ENCODE measurements at places on chromosomes 7 and 10.

DNA sequence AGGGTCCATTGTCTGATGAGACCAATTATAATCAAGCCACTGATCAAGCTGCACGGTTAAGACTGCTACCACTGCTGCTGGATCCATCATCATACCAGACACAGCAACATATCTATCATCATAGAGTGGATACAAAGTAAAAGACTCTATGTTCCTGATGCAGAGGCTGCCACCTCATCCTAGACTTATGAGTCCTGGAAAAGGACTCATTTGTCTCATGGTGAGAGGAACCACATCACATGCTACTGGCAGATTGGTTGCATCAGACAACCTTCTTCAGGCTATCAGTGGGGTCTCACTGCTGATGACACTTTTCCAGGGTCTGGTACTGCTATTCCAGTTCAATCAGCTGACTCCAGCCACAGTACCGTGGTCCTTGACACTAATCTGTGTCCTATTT, 79.0 kb downstream of the ABI1 start:
- DNase-seq, result no peak

GRCh38 chr7:123769371-123769770, 20.6 kb upstream of the WASL start:
- DNase-seq, result no peak

GRCh38 chr7:71384094-71384493, 252.2 kb downstream of the GALNT17 start:
- DNase-seq, result peak; percentile 18

GRCh38 chr10:102581401-102581800, 62.9 kb upstream of the TRIM8 start:
- DNase-seq, result no peak

GRCh38 chr7:2930310-2931033, 86.4 kb upstream of the GNA12 start:
- no peak for DNase-seq

- DNase-seq, result no peak
Observed at GRCh38 chr7:130322615-130323014, 22.0 kb upstream of the CPA5 start.

- no peak for DNase-seq
Observed at GRCh38 chr7:18552316-18552916, 56.9 kb downstream of the HDAC9 start.

GRCh38 chr7:104160375-104160774, 47.4 kb downstream of the ORC5 start:
- DNase-seq, result no peak

GRCh38 chr10:98269435-98269912, 1.5 kb upstream of the LOXL4 start:
- peak; percentile 79 for DNase-seq

DNA sequence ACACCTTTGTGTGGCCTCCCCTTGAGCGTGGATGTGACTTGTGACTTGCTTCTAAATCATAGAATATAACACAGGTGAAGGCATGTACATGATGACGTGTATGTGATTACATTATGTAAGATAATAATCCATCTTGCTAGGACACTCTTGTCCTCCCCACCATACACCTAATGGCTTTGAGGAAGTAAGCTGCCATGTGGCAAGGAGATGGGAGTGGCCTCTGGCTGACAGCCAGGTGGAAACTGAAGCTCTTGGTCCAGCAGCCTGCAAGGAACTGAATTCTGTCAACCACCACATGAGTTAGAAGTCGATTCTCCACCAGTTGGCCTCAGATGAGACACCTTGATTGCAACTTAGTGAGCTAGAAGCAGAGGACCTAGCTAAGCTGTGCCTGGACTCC, 67.4 kb upstream of the ELN start:
- DNase-seq, result no peak

DNA sequence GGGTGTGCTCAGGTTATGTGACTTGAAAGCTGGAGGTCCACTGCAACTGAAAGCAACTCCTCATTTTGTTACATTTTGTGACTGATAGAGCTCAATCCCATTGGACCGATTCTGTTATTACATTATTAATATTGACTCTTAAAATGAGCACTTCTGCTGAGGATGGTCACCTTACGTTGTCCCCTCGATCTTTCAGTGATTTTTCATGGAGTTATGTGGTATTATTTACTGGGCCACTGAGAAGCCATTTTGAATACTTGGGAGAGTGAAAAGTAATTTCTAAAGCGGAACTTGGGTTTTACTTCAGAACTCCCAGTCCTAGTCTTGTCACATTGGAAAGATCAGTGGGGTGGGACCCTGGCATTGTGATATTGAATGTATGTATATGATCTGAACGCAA, 96.3 kb upstream of the FAM180A start:
- DNase-seq, result no peak

- DNase-seq, result no peak
Observed at GRCh38 chr10:1011696-1012095, 14.0 kb downstream of the IDI2 start.

DNA sequence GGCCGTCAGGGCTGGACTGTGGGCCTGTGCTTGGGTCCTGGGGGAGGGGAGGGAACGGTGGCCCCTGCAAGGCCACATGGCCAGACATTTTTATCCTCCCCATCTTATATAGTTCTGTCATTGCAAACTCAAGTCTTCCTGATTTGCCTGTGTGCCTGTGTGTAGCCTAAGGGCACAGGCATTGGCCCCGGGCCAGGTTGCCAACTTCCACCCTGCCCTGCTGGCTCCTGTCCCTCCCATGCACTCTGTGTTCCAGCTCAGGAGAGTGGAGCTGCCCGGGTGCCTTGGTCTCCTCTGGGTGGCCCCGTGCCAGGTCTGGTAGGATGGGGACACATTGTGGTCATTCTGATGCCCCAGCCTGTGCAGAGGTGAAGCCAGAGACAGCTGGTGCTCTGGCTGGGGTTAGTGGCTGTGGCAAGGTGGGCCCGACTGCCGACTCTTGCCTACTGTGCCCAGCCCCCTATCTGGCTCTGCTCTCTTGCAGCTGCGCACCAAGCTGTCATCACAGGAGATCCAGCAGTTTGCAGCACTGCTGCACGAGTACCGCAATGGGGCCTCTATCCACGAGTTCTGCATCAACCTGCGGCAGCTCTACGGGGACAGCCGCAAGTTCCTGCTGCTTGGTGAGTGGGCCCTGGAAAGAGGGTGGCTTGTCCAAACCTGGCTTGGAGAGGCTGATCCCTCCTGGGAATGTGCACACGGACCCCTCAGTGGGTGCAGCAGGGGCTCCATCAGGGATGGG, 14.8 kb downstream of the NACAD start:
- DNase-seq, result no peak

GRCh38 chr10:26468700-26469099, 30.6 kb downstream of the APBB1IP start:
- DNase-seq, result no peak

GRCh38 chr7:118626739-118627138, 402.2 kb downstream of the ANKRD7 start:
- DNase-seq, result no peak

- DNase-seq, result no peak
Observed at GRCh38 chr10:103885617-103886016, 30.2 kb upstream of the SH3PXD2A start.

- DNase-seq, result no peak
Observed at GRCh38 chr7:157436763-157437480, 100.1 kb downstream of the DNAJB6 start.

- DNase-seq, result no peak
Observed at GRCh38 chr7:149209518-149210269, 14.3 kb downstream of the ZNF282 start.

GRCh38 chr7:49635800-49636199, 137.6 kb upstream of the VWC2 start:
- no peak for DNase-seq

DNA sequence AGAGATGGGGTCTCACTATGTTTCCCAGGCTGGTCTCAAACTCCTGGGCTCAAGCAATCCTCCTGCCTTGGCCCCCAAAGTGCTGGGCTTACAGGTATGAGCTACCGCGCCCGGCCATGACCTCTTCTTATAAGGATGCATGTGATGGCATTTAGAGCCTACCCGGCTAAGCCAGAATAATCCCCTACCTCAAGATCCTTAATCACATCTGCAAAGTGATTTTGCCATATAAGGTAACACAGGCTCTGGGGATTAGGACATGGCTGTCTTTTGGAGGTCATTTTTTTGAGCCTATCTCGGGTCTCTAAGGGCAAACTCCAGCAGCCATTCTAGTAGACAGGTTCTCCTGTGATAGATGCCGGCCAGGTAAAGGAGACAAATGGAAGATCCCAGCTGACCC, 39.6 kb downstream of the GTF2IRD1 start:
- no peak for DNase-seq

GRCh38 chr7:158186864-158187693, 400.5 kb downstream of the PTPRN2 start:
- no peak for DNase-seq

- no peak for DNase-seq
Observed at GRCh38 chr10:80493522-80494051, 39.5 kb downstream of the TSPAN14 start.

- no peak for DNase-seq
Observed at GRCh38 chr10:113302062-113302461, 250.8 kb upstream of the HABP2 start.

DNA sequence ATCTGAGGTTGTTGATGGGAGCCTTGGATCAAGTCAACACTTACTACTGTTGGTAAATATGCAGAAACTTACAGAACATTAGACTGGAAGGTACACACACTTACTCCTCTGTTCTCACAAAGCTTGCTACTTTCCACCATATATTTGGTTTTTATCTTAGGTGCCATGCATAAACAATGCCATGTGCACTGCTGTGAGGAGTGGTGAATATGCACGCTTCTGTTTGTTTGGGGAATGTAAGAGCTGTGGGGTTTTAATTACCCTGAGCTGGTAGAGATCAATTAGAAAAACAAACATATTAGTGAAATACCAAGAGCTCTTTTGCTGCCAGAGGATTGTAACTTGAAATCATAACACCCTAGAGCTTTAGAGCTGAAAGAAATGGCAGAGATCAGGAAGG, 79.8 kb upstream of the ARID5B start:
- no peak for DNase-seq

DNA sequence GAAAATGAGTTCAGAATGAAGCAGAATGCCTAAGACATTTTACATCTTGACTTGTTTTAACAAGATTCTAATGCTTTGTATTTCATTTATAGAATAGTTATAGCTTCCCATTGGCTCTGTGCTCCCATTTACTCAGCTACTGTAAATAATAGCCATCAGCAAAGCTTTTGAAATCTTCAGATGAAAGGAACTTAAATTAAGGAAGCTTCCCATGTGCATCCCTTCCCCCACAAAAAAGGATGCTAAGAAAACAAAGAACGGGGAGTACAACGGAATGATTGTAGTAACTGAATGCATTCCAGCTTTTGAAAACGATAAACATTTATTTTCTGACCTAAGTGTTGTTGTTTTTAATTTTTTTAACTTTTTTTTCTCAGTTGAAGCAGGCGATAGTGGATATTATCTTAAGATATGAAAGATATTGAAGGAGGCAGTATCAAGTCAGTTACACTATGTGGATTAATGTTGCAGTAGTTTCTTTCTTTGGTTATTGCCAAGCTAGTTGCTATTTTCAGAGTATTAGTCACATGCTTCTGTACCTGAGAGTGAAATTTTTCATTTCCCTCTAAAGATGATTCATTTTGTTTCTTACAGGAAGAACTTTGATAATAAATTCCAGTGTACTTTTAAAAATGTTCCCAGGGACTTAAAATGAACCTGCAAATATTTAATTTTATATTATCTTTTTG, 129.2 kb downstream of the KCND2 start:
- DNase-seq, result no peak

DNA sequence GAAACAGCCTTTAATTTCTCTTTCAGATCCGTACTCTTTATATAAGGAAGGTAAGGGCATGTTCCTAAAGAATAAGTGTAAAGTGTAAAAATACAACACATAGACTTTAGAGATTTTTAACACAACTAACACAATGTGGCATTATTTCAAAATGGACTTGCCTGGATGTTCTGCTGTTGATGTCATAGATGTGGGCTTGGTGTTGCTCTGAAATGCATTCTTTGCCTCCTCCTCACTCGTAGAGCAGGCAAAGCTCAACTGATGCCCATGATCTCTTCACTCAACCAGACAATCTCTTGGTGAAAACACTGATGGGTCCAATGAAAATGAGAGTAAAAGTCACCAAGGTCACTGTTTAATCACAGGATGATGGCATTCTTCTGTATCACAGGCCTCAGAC, 174.2 kb upstream of the TCERG1L start:
- no peak for DNase-seq

GRCh38 chr7:30549931-30550493, 44.7 kb upstream of the GARS1 start:
- no peak for DNase-seq
